CD4-positive, alpha-beta T cell treated with Interleukin-12 subunit alpha and Interleukin-12 subunit beta, for 1 hour (primary cell): ENCODE measurements at places on chromosomes 4 and X.

GRCh38 chr4:112152521-112152920, 7.3 kb downstream of the FAM241A start:
- no peak for DNase-seq

GRCh38 chr4:32572366-32572765, 1852.2 kb downstream of the PCDH7 start:
- no peak for DNase-seq

GRCh38 chr4:102416765-102417164, 71.5 kb upstream of the SLC39A8 start:
- no peak for DNase-seq

GRCh38 chrX:1451661-1452515, 821 bp downstream of the ASMTL start:
- no peak for DNase-seq

DNA sequence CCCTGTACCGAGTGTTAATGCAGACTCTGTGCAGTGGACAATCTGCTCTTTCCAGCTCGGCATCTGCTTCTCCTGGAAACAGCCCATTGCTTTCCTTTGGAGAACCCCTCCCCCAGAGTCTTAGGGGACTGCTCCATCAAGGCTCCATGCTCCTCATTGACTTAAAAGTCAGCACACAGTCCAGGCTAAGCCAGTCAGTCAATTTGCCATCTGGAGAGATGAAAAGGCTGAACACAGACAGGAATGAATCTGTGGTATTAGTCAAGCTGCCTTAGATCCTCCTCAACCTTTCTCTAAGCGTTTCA, 20.3 kb downstream of the ATP8A1 start:
- DNase-seq: no peak

DNA sequence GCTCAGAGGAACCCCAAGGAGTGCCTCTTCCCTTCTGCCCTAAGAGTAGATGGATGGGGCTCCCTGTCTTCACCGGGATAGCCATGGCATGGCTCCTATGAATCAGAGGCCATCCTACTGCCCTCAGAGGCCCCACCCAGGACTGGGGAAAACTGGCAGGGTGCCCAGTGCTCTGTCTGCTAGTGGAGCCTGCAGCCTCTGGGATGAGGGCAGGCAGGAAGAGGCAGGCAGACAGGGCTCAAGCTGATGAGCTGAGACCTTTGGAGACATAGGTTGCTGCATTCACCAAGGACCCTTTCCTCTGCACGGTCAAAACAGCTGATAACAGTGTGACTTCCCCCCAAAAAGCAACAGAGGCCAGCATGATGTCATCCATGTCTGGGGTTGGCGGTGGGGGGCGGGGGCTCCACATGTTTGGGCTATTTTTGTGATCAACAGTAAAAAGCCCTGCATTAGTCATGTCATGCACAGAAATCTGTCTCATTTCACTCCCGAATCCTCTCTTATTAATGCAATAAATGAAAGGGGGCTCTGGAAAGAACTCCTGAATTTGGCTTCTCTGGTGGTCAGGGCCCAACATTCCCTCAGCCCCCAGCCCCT, 207.6 kb upstream of the MAMLD1 start:
- no peak for DNase-seq

GRCh38 chrX:8591501-8591900, 126.9 kb downstream of the VCX3B start:
- DNase-seq: no peak

GRCh38 chrX:46649421-46650260, 76.1 kb downstream of the CHST7 start:
- no peak for DNase-seq

- no peak for DNase-seq
These were observed 1.2 kb downstream of the PPARGC1A start for GRCh38 chr4:23888421-23889319.

DNA sequence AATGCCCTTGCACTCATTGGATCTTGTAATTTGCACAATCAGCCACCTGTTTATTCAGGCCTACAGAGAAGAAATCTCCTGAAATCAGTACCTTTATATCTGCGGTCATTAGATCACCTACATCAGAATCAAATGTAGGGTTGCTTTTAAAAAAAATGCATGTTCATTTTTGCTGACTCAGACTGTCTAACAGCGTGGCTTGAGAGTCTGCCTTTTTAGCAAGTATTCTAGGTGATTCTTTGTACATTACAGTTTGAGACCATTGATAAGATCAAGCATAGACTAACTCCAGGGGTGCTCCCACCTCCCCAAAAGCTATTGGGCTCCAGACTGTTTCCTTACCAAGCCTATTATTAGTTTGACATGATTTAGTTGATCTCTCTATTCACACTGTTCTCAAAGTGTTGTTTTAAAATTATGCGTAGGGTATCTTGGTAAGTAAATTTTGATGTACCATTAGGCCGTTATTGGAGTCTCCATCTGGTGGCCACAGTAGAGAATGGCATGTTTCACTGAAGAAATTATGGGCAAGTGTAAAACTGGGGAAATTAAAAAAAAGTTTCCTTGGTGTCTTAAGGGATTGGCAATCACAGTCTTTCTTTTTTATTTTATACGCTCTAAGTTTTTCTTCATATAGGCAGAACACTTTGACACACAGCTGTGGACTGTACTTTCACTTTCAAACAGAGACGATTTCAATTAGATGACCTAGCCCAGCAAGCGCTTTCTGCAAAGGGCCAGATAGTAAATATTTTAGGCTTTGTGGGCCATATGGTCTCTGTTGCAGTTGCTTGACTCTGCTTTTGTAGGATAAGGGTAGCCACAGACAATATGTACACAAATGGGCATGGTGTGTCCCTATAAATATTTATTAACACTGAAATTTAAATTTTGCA, 33.7 kb upstream of the MSL3 start:
- peak; percentile 24 for DNase-seq

DNA sequence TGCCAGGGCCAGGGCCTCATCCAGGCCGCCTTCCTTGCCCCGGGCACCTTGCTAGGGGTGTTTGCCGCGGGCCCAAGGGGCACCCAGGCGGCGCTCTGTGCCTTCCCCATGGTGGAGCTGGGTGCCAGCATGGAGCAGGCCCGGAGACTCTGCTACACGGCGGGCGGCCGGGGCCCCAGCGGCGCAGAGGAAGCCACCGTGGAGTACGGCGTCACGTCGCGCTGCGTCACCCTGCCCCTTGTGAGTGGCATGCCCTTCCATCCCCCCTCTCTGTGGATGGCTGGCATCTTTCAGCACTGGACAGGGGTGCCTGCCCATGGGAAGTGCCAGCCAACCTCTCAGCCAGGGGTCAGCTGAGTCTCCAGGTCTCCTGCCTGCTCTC, 3.6 kb downstream of the PLXNB3 start:
- DNase-seq: no peak

GRCh38 chrX:21638311-21638710, 19.8 kb downstream of the KLHL34 start:
- no peak for DNase-seq

- no peak for DNase-seq
These were observed 3.7 kb upstream of the TEX13D start for GRCh38 chrX:124328765-124329164.

DNA sequence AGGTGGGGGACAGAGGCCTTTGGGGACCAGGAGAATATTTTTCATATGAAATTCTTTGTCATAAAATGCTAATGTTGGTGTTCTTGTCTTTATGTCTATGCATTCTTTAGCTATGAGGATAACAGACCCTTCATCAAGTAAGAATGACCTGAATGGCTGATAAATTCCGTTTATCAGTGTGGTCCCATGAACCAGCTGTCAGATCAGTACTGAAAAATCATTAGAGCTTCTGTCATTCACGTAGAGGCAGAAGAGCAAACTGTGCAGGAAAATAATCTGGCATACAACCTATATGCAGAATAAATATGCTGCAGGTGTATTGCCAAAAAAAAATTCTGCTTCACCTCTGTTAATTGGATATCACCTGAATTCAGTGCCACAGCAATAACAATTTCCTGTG, 828.6 kb downstream of the ADGRL3 start:
- no peak for DNase-seq
